ENCODE measurements at places on chromosomes 16 and 17. TPM values are rescaled to one million over a fixed set of nuclear protein-coding genes. Genes with fewer than 3 reads are reported as not detected.

DNA sequence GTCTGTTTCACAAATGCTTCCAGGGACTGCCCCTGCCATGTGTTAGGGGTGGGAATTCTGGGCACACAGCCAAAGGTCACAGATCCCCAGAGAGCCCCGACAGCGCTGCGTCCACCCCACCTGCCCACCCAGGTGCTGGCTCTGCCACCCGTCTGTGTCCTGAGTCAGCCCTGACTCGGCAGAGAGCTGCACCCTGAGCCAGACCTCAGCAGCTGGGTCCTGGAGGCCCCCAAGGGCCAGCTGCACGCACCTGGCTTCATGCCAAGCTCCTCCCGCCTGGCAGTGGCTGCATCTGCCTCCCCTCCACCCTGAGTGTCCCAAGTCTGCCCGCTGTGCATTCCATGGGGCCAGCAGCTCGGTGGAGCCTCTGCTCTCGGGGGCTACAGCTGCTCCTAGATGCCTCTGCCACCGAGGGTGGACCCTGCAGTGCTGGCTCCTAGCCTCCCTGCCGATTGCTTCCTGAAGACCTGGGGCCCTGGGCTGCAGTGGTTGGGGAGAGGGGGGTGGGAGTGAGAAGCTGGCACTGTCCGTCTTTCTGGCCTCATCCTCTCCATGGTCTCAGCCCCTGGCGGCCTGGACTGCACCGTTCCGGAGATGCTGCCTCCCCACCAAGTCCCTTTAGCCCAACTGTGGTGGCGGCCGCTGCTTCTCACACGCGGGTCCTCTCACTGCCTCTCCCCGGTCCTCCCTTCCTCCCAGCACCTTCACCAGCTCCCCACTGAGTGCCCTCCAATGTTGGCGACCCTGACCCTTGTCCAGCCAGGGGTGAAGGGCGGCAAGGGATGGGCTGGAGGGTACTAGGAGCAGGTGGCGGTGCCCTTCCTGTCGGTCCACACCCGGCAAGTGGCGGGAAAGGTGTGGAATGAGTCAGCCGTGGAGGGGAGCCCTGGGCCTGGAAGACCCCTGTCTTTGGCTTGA, 3.0 kb downstream of the SECTM1 start:
- DNase-seq, result peak; percentile 78

DNA sequence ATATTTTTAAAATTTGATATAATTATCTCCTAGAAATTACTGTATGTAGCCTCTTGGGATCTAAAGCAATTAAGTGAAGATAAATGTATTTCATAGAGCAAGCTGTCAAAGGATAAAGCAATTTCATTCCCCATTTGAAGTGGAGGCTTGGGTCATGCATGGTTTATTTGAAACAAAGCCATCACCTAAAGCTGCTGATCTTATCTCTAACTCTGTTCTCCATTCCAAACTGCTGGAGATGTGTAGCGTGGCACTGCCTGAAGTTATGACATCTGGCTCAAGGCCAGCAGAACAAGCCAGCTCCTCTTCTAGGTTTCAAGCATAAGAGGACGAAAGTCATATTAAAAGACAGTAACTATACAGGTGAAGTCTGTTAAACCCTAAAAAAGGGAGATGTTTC, 83.9 kb downstream of the HIC1 start:
- no peak for DNase-seq

- no peak for DNase-seq
Measured at GRCh38 chr17:4631836-4632580, 9.5 kb downstream of the ALOX15 start.

GRCh38 chr16:53636978-53637377, 66.7 kb downstream of the RPGRIP1L start:
- no peak for DNase-seq

- DNase-seq, result no peak
Measured at GRCh38 chr17:55023626-55024025, 55.1 kb downstream of the STXBP4 start.

Gene CMTM2
- 8.7 TPM for polyA plus RNA-seq

DNA sequence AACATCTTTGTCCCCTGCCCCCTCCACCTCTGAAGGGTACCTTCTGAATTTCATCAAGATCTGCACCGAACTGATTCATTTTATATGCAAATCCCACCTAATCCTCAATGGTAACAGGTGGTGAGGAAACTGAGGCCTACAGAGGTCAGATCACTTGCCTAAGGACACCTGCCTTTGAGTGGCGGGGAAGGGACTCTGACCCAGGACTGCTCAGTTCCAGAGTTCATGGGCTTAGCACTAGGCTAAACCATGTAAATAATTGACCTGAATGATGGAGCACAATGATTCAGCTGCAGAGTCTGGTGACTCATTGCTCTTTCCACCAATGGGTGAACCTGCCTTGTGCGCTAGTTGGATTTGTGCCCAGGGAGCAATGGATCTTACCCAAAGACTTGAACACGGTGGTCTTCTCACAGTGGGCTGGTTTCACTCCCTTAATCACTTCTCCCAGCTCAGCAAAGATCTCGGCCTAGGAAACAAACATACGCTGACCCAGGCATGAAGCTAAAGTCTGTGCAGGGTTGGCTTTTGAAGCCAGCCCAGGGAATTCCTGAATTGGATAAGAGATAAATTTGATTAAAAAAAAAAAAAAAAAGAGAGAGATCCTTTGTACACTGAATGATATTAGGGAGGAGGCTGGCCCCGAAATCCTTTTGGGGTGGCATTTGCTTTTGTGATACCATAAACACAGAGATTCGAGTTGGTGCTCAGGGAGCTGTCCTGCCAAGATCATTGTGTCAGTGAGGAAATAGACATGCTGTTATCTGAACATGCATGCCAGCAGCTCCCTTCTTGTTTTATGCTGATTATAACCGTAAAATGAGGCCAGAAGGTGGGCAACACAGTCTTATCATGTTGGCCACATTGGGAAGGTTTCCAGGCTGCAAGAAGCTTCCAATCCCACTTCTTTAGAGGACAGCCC, 17.0 kb downstream of the CRYM start:
- no peak for DNase-seq

Gene C16orf54
- 21.0 TPM for polyA plus RNA-seq

- peak; percentile 89 for DNase-seq
Measured at GRCh38 chr16:4309833-4310266, 6.0 kb upstream of the GLIS2 start.

- DNase-seq, result no peak
Measured at GRCh38 chr17:43750153-43750552, 8.4 kb downstream of the SOST start.

- peak; percentile 94 for DNase-seq
Measured at GRCh38 chr16:9092282-9092977, 986 bp downstream of the HAPSTR1 start.

- DNase-seq, result peak; percentile 86
Measured at GRCh38 chr16:3046641-3047386, 453 bp downstream of the MMP25 start.

DNA sequence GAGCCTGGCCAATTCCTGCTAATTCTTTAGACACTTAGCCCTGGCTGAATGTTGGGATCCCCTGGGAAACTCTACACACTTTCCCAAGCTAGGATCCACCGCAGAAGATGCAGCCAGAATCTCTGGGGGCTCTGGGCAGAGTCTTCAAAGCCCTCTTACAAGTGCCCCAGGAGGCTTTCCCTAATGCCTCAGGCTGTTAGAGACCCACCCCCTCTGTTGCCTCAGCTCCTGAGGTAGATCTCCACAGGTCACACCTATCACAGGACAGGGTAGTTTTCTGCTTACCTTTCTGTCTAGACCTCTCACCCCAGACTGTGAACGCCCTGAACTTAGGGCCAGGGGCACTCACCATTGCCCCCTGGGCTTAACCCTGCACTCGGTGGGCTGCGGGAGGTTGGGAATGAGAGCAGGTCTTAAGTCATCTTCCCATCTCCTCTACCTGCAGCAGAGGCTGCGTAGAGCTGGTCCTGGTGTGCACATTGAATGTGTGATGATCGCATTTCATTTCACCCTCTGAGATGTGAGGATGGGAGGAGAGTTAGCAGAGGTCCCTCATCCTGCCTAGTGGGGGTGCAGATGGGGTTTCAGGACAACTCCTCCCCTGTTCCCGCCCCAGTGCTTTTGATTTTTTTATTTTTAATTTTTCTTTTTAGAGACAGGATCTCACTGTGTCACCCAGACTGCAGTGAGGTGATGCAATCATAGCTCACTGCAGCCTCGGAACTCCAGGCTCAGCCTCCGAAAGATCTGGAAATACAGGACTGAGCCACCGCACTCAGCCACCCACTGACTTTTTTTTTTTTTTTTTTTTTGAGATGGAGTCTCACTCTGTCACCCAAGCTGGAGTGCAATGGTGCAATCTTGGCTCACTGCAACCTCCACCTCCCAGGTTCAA, 89.0 kb upstream of the LHX1 start:
- peak; percentile 3 for DNase-seq

Gene BEAN1
- 0.30 TPM for polyA plus RNA-seq

GRCh38 chr17:61847659-61848058, 15.7 kb downstream of the BRIP1 start:
- no peak for DNase-seq

Gene HASPIN
- 1.8 TPM for polyA plus RNA-seq

- no peak for DNase-seq
Measured at GRCh38 chr16:17437981-17438380, 32.8 kb downstream of the XYLT1 start.

Gene GSDMA
- polyA plus RNA-seq, result not detected

DNA sequence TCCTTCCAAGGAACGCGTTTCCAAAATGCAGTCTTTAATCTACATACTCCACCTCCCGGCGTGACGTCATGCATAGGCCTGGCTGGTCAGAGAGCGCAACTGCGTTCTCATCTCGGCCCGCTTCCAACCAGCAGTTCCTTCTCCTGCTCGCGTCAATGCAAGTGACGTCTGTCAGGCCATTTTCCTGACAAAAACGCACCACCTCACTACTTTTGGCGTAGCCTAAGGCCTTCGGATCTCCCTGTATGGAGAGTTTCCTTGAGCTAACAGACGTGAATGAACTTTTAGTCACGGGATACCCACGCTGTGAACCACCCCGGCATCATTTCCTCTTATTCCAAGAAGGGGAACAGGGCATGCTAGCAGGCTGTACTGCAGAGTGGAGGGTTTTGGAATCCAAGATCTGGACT, 25.0 kb downstream of the TEX14 start:
- DNase-seq, result peak; percentile 80

DNA sequence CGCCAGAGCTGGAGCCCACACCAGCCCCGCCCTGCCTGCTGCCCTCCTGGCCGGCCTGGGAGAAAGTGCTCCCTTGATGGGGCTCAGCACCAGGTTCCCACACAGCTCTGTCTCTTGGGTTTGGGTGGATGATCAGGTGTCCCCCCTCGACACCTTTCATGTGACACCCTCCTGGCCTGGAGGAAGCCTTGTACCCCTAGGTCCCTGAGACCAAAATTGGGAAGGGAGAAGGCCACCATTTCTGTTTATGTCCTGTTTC, 19.4 kb upstream of the PLLP start:
- DNase-seq, result no peak

- no peak for DNase-seq
Measured at GRCh38 chr17:520447-521182, 168.0 kb upstream of the RPH3AL start.

Measured in spleen (tissue), 13 donors.